ENCODE measurements at places on chromosomes 7 and 10.
A peak's percentile ranks its signal among the peaks of the same experiment; 100 is the strongest.

GRCh38 chr10:114576716-114577115 lies 81.4 kb downstream of the ABLIM1 start:
- no peak for DNase-seq

- peak; percentile 56 for DNase-seq
Observed at GRCh38 chr7:1533547-1534329, 3.2 kb downstream of the MAFK start.

DNA sequence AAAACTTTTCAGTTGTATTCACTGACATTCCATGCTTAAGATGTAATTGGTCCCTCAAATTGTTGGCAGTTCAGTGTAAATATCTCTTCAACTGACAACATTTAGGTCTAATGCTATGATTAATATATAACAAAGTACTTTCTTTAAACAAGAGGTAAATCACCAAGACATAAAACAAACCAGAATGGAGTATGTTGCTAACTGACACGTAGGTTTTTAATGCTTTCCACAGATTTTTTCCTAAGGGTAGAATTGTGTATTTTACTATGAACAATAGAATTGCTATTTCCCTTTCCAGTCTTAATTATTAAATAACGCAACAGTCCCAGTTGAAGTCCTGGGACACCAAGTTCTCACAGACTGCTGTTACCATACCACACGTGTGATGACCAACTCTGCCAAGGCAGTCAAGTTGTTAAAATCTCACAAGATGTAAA lies 4.1 kb downstream of the JCAD start:
- no peak for DNase-seq

DNA sequence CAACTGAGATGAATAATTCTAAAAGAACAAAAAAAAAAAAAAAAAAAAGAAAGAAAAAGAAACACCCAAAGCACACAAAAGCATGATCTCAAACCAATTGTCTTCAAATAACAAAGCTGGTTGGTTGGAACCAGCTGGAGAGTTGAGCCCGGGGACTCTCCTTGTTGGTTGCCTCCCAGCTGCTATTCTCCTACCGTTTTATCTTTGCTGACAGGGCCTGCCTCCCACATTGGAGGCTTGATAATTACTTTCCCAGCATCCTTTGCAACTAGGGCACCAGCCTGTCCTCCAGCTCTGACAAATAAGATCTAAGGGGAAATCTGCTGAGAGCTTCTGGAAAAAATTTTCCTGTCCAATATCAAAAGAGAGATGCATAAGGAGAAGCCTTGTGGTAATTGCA lies 6.8 kb downstream of the PON1 start:
- no peak for DNase-seq

DNA sequence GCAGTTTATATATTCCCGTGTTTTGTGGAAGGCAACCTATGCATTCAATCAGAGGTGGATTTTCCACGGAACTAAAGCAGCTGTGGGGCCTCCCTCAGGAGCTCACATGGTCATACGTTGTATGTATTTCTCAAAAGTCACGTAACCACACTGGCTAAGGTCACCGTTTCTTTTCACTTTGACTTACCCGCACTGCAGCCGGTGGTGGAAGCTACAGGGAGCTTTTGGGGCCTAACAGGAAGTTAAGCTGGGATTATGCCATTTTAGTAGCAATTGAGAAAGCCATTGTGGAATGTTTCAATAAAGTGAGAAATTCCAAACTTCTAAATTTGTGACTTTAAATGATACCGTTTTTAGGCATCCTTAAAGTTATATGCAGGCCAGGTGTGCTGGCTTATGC lies 111.2 kb upstream of the KLF6 start:
- no peak for DNase-seq

DNA sequence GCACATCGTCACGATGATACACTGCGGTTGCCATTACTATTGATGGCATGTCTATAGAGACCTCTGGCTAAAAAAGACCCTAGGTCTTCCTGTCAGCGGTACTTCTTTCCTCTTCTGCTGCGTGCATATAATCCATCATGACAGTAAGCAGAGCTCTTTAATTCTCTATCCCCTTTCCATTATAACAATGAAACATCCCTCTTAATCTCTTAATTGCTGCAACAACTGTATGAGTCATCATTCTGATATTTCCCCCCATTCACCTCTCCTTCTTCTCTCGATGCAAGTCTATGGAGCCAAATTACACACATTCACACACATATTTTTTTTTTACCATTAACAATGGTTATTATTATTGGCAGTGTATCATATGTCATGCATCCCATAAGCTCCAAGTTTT lies 45.2 kb upstream of the AKR1E2 start:
- no peak for DNase-seq

- DNase-seq, result no peak
Observed at GRCh38 chr7:107563081-107563774, 492 bp downstream of the COG5 start.

Measured in AG04450 (cell line).